ENCODE measurements at places on chromosomes 3 and 15.
A peak's percentile ranks its signal among the peaks of the same experiment; 100 is the strongest.

- DNase-seq, result no peak
Observed at GRCh38 chr3:87167628-87168456, 59.3 kb upstream of the CHMP2B start.

GRCh38 chr3:122794779-122795673 is at the start of gene SLC49A4:
Gene SLC49A4, plus strand, starts transcription at chr3:122795069. Its CDS starts 124 bp downstream, at chr3:122795193.
- DNase-seq, result no peak

DNA sequence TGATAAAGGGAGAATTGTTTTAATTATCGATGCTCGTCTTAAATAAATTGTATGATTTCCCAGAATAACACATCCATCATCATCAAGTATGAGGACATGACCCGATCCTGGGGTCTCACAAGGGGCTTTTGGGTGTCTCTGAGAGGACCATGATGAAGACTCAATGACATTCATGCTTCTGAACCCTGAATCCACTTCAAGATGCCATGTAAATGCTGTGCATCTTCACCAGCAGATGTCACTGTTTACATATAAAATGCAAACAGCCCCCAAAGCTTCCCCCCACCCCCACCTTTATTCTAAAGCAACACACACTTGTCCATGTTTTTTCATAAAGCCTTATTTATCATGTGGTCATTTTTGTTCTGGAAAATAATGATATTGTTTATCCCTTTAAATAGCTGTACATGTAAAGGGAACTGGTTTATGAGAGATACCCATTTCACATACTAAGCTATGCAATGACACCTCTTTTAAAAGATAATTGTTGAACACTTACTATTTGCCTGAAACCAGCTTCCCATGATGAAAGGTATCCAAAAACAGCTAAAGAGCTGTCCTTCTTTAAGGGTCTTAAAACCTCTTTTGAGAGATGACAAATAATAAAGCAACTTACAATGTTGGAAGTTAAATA is 69.7 kb upstream of the UBE3A start:
- DNase-seq, result no peak

GRCh38 chr3:34365771-34366170 is 567.3 kb downstream of the PDCD6IP start:
- no peak for DNase-seq

- no peak for DNase-seq
Observed at GRCh38 chr15:31171731-31172130, 70.2 kb upstream of the TRPM1 start.

DNA sequence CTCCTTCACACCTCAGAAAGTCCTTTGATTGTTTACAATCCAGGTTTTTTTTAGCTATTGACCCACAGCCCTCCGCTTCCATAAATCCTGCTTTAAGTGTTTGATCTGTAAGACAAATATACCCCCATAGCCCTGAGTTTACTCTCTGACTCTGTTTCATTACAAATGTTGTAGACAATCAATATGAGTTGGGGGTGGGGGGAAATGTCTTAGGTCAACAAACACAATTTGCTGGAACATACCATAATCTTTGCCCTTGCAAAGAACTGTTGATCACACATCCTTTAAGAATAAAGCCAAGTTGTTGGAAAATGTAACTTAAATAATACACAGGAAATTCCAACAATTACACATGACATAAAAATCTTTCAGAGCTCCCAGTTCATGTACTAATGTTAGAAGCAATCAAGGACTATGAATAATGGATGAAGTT is 301.8 kb upstream of the SEMA6D start:
- no peak for DNase-seq

GRCh38 chr3:10277115-10277625 is 15.6 kb downstream of the GHRL start:
- DNase-seq, result no peak

GRCh38 chr3:39275052-39275451 is 4.8 kb downstream of the CX3CR1 start:
- no peak for DNase-seq

DNA sequence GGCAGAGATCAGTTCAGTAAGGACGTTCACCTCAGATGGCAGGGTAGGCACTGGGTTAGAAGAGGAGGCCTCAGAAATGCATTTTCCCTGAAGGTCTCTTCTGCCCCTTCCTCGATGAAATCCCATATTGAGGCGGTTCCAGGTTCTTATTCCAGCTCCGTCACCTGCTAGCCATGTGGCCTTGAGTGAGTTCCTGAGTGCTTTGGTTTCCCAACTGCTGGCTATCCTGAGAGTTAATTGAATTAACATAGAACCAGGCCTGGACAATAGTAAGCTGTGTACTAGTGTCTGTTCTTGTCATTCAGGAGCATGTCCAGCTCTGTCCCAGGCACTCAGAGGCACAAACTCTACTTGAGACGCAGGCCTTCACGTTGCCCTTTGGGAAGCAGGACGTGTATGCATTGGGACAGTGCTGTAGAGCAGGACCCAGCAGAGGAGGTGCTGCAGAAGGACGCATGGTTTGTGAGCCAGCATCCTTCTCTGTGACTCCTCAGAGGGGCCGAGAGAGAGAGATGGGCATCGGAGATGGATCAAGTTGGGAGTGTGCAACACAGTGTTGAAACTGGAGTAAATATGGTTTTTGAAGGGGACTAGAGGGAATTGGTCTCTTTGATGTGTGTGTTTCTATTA is 114.2 kb downstream of the ASB7 start:
- DNase-seq, result no peak

- DNase-seq, result no peak
Observed at GRCh38 chr15:36808411-36809160, 229.2 kb downstream of the CDIN1 start.

GRCh38 chr3:3071136-3071535 is 39.0 kb downstream of the IL5RA start:
- DNase-seq, result no peak

DNA sequence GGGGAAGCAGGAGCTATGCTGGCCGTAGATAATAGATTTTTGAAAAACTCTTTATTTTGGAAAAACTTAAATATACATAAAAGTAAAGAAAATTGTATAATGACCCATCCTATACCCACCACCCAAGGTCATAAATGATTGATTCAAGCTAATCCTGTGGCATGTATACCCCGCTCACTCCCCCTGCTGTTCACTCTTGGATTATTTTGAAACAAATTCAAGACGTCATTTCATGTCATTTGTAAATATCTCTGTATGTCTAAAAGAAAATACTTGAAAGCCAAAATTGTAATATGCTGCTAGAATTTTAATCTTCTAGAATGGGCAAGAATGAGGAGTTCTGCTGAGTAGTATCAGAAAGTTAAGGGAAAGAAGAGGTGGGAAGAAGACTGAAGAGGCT is 241.7 kb downstream of the FEZF2 start:
- DNase-seq, result no peak

DNA sequence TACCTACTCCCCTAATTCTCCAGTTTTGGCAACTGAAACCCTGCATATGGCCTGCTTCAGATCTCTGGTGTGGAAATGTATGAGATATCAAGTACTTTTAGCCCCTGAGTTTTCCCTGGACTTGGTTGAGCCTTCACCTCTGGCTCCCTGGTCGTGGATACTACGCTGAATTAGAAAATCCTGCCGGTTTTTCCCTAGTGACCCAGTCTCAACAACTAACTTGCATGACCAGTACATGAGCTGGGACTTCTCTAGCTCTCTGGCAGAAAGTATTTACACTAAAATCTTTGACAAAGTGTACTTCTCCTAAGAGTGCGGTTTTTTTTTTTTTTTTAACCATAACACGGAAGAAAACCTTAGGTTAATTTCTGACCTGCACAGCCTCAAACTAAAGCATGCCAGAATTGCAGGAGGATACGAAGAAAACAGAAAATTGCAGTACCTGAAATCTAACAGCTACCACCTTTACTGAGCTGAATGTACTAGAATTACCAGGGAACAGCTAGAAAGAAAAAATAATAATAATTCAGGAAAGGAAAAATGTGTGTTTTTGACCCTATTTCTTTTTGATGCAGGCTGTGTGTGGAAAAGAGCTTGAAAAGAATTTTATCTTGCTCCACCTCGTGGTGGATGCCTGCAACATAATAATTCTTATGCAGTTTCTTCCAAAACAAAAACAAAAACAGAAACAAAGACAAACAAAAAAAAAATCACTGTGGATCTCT is 165.6 kb downstream of the GMNC start:
- no peak for DNase-seq

- DNase-seq, result no peak
Observed at GRCh38 chr3:12830785-12831156, 10.6 kb downstream of the RPL32 start.

DNA sequence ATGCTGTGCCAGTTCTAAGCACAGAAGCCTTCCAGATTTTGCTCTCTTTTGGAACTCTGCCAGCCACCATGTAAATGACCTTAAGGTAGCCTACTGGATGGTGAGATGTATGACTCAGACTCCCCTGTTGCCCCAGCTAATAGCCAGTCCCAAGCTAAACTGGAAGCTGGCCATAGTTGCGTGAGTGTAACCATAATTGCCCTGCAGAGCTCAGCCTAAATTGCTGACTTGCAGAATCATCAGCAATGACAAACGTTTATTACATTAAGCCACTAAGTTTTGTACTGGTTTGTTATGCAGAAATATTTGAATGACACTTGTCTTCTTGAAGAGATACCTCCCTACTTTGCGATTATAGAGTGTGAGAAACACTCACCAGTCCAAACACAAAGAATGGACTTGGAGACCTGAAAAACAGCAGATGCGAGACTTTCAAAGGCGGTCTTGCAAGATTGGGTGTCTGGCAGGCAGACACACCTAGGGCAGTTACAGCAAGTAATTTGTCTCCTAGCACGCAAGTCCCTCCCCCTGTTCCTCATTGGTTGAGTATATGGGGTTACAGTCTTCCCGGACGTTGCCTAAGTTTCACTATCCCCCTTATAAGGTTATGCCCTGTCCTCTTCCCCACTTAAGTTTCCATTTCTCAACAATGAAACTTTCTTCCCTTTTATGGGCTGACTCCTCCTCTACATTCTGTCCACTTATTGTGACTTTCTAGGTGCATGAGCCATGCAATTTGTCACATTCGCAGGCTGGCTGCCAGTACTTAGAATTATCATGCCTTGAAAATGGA is 83.6 kb upstream of the XCR1 start:
- DNase-seq, result peak; percentile 27
